ENCODE measurements at places on chromosomes 2 and 18.
A peak's percentile ranks its signal among the peaks of the same experiment; 100 is the strongest.

DNA sequence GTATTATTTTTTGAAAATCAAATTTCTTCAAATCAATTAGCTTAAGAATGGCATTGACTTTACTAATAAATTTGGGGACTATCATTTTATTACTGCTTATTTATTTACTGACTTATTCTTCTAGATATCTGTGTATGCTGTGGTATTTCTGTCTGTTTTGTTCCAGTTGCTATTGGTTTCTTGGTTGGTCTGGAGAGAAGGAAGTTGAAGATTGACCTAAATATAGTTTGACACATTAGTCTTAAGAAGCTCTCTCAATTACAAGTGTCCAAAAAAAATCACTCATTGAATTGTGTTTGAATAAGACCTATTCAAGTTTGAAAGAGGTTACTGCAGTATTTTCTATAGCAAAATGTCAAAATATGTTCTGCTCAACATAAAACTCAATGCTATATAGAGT, 153.3 kb upstream of the KYNU start:
- ATAC-seq = no peak

- ATAC-seq = no peak
These were observed 242.2 kb upstream of the FN1 start for GRCh38 chr2:215678094-215678493.

- no peak for ATAC-seq
These were observed 171.7 kb downstream of the TMEFF2 start for GRCh38 chr2:192023006-192023405.

- peak; percentile 83 for ATAC-seq
These were observed 100.0 kb downstream of the BAZ2B start for GRCh38 chr2:159516241-159516758.

DNA sequence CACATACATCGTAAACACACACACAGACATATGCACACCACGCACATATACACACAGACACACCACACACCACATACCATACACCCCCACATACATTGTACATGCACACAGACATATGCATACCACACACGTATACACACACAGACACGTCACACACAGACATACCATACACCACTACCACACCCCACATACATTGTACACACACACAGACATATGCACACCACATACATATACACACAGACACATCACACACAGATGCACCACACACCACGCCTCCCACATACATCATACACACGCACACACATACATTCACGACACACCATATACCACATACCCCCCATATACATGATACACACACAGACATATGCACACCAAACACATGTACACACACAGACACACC, 58.4 kb downstream of the KIF5C start:
- ATAC-seq = no peak

Data from stimulated activated memory B cell treated with anti-CD40 and anti-IgM and Interleukin-4, amounts not matched to agents 10 μg/mL and 1 μg/mL and 100 μg/mL, for 72 hours (primary cell).